ENCODE measurements at places on chromosomes 1 and 21.

DNA sequence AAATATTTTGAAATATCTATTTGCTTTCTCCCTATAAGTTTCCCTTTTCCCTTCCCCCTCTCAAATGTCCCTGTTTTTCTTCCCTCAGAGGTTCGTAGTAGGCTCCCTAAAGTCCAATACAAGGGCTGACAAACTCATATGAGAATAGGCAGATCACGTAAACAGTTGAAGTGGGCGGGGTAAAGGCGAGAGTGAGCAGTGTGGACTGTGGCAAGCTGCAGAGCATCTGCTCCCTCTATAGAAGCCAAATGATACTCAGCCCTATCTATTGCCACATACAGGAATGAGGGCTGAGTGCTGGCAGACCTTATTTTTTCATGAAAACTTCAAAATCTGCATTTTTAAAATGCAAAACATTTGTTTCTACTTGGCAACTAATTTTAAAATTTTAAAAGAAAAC is 26.3 kb downstream of the PRDX6 start:
- DNase-seq: peak; percentile 40
- H3K4me3 ChIP-seq: no peak overlapping the region
- peaks cover 21% of the 10 kb centered on the region for H3K4me1 ChIP-seq

DNA sequence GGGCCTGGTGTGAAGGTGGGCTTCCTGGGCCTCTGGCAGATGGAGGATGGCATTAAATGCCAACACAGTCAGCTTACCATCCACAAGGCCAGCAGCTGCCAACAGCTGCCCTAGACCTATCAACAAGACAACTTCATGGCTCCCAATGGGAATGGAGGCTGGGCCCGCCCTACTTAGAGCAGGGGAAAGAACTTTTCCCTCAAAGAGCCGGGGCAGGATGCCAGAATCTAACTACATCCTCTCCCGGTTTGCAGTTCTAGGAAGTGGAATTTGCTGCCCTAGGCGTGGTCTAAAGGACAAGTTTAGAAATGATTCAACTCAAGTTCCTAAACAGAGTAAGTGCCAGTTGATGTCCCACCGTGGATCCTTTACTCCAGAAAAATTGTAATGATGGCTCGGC is 13.1 kb downstream of the ICMT start:
- H3K27me3 ChIP-seq: no peaks in the 10 kb centered on the region
- peaks cover 9% of the 10 kb centered on the region for H3K4me1 ChIP-seq
- peak; percentile 43 for DNase-seq

- no peak overlapping the region for H3K27ac ChIP-seq
- DNase-seq: no peak
- H3K36me3 ChIP-seq: no peaks in the 10 kb centered on the region
- no peak overlapping the region for H3K4me3 ChIP-seq
- H3K4me1 ChIP-seq: no peaks in the 10 kb centered on the region
Observed at GRCh38 chr1:2941907-2942306, 79.4 kb upstream of the ACTRT2 start.

- H3K36me3 ChIP-seq: no peaks in the 10 kb centered on the region
- H3K27me3 ChIP-seq: no peaks in the 10 kb centered on the region
- no peak overlapping the region for H3K27ac ChIP-seq
- H3K4me1 ChIP-seq: peaks cover 26% of the 10 kb centered on the region
- peak; percentile 68 for DNase-seq
- H3K4me3 ChIP-seq: no peak overlapping the region
Observed at GRCh38 chr21:38170283-38170682, 86.5 kb upstream of the KCNJ15 start.

- no peak for DNase-seq
- H3K36me3 ChIP-seq: no peaks in the 10 kb centered on the region
- peaks cover 7% of the 10 kb centered on the region for H3K4me1 ChIP-seq
- peaks cover 14% of the 10 kb centered on the region for H3K27me3 ChIP-seq
Observed at GRCh38 chr1:203086992-203087763, 1.4 kb upstream of the MYOG start.

DNA sequence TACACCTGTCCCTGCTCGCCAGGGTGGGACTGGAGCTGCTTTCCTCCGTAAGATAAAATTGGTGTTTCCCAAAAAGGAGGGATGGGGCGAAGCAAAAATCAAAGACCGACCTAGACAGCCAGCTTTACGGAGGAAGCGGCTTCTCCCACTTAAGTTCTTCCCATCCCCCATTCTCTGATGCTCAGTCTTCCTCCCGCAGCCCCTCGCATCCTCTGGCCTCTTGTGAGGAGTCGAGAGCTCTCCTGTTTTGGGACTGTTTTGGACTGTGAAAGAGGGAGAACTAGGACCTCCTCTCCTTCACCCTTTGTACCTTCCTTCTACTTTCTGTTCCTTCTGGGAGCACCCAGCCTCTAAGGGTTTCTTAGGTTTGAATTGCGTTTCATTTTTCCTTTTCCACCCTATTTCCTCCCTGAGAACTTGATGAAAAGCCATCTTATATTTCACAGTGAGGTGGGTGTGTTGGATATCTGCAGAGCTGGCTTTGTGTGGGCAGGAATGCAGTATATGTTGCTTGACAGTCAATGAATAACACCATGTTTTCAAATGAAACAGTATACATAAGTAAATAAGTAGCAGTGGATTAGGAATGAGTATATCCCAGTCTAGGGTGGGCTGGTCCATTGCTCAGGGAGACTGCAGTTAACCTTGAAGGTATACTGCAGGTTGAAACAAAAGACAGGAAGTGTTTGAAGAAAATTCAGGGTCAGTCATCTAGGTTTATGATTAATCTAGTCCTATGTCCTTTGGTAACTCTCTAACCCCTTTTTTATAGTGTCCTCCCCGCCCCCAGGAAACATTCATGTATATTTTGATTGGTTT is 848 bp downstream of the CTTNBP2NL start:
- peak; percentile 26 for DNase-seq
- H3K36me3 ChIP-seq: peaks cover 5% of the 10 kb centered on the region
- peak overlapping the region; percentile 98 for H3K27ac ChIP-seq
- peak overlapping the region; percentile 98 for H3K4me3 ChIP-seq
- peaks cover 55% of the 10 kb centered on the region for H3K4me1 ChIP-seq

GRCh38 chr1:119766374-119766794 is 2.3 kb downstream of the HMGCS2 start:
- H3K27ac ChIP-seq: no peak overlapping the region
- no peaks in the 10 kb centered on the region for H3K36me3 ChIP-seq
- H3K4me1 ChIP-seq: peaks cover 5% of the 10 kb centered on the region
- no peak overlapping the region for H3K4me3 ChIP-seq

DNA sequence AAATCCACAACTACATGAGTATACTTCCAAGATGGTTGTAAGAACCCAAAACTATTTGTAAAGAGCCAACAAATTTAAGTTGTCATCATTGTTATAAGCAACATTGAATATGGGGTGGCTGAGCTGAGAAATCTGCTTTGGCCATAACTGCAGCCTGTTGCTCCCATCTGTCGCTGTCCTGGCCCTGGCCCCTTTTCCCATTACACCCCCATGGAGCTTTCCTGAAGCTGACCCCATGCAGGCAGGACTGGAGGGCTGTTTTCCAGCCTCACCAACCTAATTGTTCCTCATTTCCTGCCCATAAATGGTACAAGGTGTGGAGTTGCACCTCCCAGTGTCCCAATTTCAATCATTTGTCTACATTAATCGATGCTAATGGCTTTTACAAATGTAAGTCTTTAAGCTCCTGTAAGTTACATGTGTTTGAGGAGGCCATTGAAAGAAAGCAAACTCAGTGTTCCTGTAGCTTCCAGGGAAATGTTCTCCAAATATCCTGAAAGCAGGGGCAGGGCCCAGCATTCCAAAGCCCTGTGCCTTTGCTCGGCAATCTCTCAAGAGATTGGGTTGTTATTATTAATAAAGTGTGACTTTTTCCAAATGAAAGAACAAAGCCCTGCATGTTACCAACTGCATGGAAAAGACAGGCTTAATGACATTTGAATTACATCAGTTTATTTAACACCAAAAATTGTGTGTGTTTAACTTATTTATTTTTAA is 545.9 kb downstream of the PLPP3 start:
- H3K4me1 ChIP-seq: peaks cover 4% of the 10 kb centered on the region
- DNase-seq: no peak
- no peak overlapping the region for H3K27ac ChIP-seq
- H3K27me3 ChIP-seq: no peaks in the 10 kb centered on the region

DNA sequence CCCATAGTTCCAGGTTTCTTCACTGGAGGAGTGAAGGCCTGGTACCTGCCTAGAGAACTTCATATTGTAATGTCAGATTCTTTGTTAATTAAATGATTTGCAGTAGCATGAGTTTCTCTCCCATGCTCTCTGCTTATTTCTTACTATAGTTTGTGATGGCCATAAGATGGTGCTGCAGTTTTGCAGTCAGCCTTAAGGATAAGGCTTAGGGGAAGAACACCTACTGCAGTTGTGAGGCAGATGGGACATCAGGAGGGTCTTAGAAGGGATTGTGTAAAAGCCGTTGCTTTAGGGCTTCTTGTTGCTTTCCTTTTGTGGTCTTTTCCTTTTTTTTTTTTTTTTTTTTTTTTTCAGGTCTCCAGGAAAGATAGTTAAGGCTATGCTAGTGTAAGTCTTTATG is 61.8 kb downstream of the MACF1 start:
- no peak overlapping the region for H3K4me3 ChIP-seq
- no peaks in the 10 kb centered on the region for H3K27me3 ChIP-seq
- no peak overlapping the region for H3K27ac ChIP-seq
- DNase-seq: peak; percentile 25
- peaks cover 6% of the 10 kb centered on the region for H3K36me3 ChIP-seq

DNA sequence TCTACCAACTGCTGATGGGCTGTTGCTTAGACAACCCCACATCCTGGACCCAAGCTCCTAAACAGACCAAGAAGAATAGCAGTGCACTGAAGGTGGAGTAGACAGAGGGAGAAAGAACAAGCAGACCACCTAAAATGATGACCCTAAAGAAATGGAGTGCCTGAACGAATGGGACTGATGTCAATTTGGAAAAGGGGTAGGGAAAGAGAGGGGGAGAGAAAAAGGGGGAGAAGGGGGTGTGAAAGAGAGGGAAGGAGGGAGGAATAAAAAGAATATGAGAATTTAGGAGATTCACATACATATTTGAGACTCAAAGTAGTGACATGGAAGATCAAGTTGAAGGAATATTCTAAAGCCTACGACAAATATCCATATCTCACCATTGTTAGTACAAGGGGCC is 144.4 kb upstream of the DUSP10 start:
- no peaks in the 10 kb centered on the region for H3K36me3 ChIP-seq
- peaks cover 55% of the 10 kb centered on the region for H3K4me1 ChIP-seq
- H3K27ac ChIP-seq: peak overlapping the region; percentile 85
- peak overlapping the region; percentile 55 for H3K4me3 ChIP-seq
- H3K27me3 ChIP-seq: no peaks in the 10 kb centered on the region
- DNase-seq: no peak

DNA sequence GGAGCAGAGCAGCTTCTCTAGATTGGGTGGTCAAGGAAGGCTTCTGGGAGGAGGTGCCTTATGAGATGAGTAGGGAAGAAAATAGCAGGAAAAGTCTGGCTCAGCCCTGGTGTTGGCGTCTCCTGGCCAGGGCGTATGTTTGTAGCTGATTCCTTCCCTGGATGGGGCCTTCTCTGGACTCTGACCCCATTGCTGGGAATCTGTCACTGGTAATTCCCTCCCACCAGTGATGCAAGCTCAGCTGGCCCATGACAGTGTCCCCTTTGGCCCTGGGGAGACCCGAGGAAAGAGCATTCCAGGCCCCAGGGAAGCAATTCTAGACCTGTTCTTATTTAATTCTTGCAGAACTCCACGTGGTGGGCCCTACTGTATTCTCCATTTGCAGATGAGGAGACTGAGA is 20.7 kb downstream of the IGSF21 start:
- no peaks in the 10 kb centered on the region for H3K27me3 ChIP-seq
- H3K27ac ChIP-seq: no peak overlapping the region
- H3K36me3 ChIP-seq: no peaks in the 10 kb centered on the region
- H3K4me3 ChIP-seq: no peak overlapping the region
- DNase-seq: no peak

DNA sequence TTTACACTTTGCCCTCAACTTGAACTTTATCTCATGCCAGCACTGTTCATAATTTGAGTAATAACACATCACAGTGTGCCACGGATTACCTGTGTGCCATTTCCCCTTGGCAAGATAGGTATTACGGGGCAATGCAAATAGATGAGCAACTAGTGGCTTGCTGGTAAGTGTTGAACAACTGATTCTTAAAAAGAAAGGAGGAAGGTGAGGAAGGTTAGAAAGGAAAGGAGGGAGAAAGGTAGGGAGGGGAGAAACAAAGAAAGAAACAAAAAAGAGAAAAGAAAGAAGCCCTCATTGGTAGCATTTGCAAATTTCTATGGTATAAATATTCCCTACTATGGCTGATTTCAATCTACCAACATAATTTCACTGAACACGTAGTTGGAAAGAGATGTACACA is 118.2 kb upstream of the OLIG2 start:
- no peak for DNase-seq
- no peak overlapping the region for H3K27ac ChIP-seq
- no peak overlapping the region for H3K4me3 ChIP-seq
- no peaks in the 10 kb centered on the region for H3K36me3 ChIP-seq
- H3K27me3 ChIP-seq: peaks cover 57% of the 10 kb centered on the region
- no peaks in the 10 kb centered on the region for H3K4me1 ChIP-seq

- peaks cover 2% of the 10 kb centered on the region for H3K27me3 ChIP-seq
- no peak for DNase-seq
- H3K4me3 ChIP-seq: no peak overlapping the region
- no peaks in the 10 kb centered on the region for H3K36me3 ChIP-seq
Observed at GRCh38 chr1:30036229-30036547, 687.2 kb downstream of the MATN1 start.

- H3K36me3 ChIP-seq: no peaks in the 10 kb centered on the region
- no peaks in the 10 kb centered on the region for H3K27me3 ChIP-seq
- H3K4me1 ChIP-seq: no peaks in the 10 kb centered on the region
- no peak overlapping the region for H3K4me3 ChIP-seq
Observed at GRCh38 chr21:27804515-27804914, 837.6 kb upstream of the ADAMTS5 start.

GRCh38 chr1:222798116-222798515 is 16.7 kb upstream of the DISP1 start:
- peak; percentile 58 for DNase-seq
- H3K4me3 ChIP-seq: no peak overlapping the region
- H3K4me1 ChIP-seq: no peaks in the 10 kb centered on the region
- peaks cover 8% of the 10 kb centered on the region for H3K27me3 ChIP-seq

- peaks cover 6% of the 10 kb centered on the region for H3K36me3 ChIP-seq
- no peak for DNase-seq
- H3K4me3 ChIP-seq: no peak overlapping the region
- no peaks in the 10 kb centered on the region for H3K4me1 ChIP-seq
Observed at GRCh38 chr1:43322506-43322905, 15.1 kb upstream of the MPL start.

GRCh38 chr1:116106646-116107045 is 4.6 kb upstream of the MAB21L3 start:
- no peak overlapping the region for H3K4me3 ChIP-seq
- no peak overlapping the region for H3K27ac ChIP-seq
- no peak for DNase-seq
- no peaks in the 10 kb centered on the region for H3K36me3 ChIP-seq
- H3K4me1 ChIP-seq: peaks cover 16% of the 10 kb centered on the region

DNA sequence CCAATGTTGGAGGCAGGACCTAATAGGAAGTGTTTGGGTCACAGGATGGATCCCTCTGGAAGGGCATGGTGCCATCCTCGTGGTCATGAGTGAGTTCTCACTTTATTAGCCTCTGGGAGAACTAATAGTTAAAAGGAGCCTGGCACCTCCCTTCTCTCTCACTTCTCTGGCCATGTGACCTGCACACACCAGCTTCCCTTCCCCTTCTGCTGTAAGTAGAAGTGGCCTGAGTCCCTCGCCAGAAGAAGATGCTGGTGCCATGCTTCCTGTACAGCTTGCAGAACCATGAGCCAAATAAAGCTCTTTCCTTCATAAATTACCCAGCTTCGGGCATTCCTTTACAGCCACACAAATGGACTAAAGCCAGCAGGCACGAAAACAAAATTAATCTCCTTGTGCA is 23.6 kb downstream of the ACOT7 start:
- peaks cover 5% of the 10 kb centered on the region for H3K36me3 ChIP-seq
- DNase-seq: no peak
- H3K4me1 ChIP-seq: peaks cover 10% of the 10 kb centered on the region
- no peak overlapping the region for H3K27ac ChIP-seq

- H3K36me3 ChIP-seq: peaks cover 33% of the 10 kb centered on the region
- H3K4me1 ChIP-seq: peaks cover 7% of the 10 kb centered on the region
Observed at GRCh38 chr1:75366595-75366994, 232.4 kb downstream of the LHX8 start.
